ENCODE measurements at places on chromosomes 2 and 18.

DNA sequence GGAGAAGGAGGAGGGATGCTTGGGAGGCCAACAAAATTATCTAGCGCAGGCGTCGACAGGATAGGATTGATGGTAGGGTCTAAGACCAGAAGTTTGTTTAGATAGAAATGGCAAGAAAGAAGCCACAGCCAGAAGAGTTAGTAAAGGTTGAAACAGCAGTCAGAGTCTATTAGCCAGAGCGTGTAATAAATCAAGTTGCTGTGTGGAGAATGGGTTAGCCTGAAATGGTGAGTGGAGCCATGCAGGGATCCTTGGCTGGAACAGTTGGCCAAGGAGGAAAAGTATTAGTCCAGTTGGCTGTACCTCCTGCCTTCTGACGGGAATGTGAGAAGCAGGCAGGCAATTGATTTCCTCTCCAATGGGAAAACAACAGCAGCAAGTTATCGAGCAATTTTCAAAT lies 190.7 kb upstream of the CCDC68 start:
- DNase-seq: peak; percentile 45

- DNase-seq: no peak
Measured at GRCh38 chr2:71486881-71487640, 33.7 kb downstream of the DYSF start.

DNA sequence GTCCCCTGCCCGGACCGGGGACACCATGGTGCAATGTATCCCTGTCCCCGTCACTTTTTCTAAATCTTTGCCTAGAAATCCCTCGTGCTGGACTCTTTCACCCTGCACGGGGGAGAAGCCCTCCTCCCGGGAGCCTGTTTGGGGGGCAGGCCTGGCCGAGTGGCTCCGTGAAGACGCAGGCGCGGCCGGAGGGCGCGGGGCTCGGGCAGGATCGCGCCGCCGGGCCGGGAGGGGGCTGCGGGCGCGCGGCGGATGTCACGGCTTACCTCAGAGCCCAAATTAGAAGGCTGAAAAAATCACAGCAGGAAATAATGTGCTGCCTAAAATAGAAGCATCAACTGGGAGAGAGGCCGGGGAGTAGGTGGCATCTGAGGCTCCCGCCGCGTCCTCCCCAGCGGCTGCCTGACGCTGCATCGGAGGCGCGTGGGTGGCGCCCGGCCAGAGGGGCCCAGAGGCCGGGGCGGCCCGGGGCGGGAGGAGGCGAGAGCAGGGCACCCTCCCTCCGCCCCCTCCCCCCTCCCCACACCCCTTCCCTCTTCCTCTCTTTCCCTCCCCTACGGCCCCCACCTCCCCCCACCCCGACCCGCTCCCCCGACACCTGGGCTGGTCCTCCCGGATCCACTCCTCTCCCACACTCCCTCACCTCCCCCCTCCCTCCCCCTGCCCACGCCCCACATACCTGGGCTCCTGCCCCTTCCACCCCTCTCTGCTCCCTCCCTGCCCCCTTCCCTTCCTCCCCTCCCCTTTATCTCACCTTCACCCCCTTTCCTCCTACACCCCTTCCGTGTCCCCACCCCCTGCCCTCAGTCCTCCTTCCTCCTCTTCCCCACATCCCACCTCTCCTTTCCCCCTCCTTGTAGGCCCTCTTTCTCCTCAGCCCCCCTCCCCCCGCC lies 51.9 kb downstream of the SLC4A1AP start:
- peak; percentile 80 for DNase-seq

DNA sequence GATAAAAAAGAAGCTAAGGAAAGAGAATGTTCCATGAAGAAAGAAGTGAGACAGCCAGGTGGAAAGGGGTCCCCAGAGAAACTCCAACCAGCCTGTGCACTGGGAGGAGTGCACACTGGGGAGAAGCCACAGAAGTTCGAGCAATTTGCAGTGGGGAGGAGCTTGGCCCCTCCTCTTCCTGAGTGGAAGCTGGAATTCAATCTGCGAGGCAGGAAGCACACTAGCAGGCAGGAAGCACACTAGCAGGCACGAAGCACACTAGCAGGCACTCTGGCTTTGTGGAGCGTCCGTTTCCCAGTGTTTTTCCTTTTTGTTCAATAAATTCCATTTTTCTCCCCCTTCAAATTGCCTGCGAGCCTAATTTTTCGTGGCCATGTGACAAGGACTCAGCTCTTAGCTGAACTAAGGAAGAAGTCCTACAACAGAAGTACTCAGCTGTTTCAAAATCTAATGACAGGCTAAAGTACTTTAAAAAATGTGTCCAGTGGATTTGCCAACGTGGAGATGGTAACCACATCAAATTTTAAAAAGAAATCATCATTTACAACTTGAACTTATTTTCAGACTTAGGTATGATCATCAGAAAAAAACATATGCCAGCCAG lies 21.4 kb upstream of the SPIRE1 start:
- DNase-seq: peak; percentile 67

DNA sequence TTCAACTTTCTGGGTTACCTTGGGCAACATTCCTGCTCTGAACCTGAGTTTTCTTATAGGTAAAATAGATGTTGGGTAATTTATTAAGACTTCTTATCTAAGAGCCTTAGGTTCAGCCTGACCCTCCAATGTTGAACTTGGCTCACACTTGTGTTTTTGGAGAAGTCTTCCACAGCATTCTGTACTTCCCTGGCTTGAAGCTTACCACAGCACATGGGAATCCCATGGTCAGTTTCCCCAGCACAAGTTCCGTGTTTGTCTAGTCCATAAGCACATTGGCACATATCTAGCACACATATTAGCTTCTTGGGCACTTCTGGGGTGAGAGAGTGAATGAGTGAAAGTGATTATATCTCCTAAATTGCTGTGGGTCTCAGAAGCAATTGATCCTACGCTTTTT lies 782.5 kb upstream of the HS6ST1 start:
- DNase-seq: no peak

DNA sequence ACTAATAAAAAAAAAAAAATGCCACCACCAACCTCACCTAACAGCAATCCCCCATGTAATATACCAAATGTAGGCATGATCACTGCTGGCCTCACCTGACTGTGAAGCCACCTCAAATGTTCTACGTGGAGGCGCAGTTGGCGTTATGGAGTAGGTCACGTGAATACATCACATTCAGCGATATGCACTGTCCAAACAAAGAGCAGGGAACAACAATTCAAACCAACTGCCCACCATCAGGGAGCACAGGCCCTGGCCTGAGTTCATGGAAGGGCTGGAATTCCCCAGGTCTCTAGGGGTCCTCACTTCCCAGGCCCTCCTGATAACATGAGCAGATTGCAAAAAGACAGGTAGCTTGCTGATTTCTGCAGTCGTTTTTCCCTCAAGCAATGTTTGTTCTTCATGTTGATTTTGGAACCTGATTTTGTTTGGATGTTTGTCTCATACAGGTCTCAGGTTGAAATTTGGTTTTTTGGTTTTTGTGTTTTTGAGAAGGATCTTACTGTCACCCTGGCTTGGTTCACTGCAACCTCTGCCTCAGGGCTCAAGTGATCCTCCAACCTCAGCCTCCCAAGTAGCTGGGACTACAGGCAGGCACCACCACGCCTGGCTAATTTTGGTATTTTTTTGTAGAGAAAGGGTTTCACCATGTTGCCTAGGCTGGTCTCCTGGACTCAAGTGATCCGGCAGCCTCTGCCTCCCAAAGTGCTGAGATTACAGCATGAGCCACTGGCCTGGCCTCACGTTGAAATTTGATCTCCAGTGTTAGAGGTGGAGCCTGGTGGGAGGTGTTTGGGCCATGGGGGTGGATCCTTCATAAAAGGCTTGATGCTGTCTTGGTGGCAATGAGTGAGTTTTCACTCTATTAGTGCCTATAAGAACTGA lies 15.5 kb downstream of the TBC1D8 start:
- DNase-seq: no peak

DNA sequence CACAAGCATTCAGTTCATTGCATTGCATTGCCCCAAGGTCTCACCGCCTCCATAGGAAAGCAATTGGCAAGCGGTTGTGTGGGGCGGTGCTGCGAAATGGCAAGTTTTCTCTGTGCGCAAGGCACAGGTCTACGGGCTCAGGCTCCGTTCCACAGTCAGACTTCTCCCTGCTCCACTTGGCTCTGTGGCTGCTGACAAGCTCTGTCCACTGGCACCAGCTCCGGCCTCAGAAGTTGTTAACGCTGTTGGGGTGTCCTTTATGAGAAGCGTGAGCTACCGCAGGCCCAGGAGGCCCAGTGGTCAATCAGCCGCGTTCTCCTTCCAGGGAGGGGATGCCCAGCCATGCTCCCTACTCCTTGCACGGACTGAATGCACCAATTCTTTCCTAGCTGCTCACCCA lies 87.0 kb upstream of the GATA6 start:
- no peak for DNase-seq

- no peak for DNase-seq
Measured at GRCh38 chr2:236162882-236163470, 5.2 kb downstream of the GBX2 start.

GRCh38 chr2:177020524-177021119 lies 192.0 kb upstream of the HNRNPA3 start:
- no peak for DNase-seq

- DNase-seq: no peak
Measured at GRCh38 chr2:55431982-55432627, 12.4 kb upstream of the CCDC88A start.

- peak; percentile 53 for DNase-seq
Measured at GRCh38 chr2:63048367-63049171, 2.1 kb upstream of the OTX1 start.

DNA sequence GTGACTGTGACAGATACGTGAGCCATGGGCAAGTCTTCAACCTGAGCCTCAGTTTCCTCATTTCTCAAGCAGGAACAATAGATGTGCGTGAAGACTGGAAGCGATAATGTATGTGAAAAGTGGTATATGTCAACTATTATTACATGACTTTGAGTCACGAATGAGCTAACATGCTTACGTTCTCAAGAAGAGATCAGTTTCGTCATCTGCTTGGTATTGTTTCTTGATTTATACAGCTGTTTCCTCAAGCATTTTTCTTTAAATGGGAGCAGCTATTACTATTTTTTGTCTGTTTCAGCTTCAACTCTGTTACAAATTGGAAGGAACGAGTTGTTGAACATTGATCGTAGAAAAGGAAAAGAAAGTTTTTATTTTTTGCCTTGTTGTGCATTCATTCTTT lies 48.5 kb upstream of the THOC1 start:
- no peak for DNase-seq

DNA sequence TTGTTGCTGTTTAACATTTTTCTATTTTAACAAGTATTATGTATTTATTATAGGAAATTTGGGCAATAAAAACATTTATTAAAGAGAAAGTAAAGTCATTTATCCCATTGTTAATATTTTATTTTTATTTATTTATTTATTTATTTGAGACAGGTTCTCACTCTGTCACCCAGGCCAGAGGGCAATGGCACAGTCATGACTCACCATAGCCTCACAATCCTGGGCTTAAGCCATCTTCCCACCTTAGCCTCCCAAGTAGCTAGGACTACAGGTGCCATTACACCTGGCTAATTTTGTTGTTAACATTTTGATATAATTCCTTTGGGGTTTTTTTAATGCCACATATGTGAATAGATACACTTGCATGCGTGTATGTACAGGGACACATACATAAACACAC lies 165.9 kb upstream of the STON1 start:
- no peak for DNase-seq

GRCh38 chr2:41966431-41966893 lies 81.4 kb upstream of the PKDCC start:
- peak; percentile 93 for DNase-seq

GRCh38 chr2:24839729-24840128 lies 46.5 kb downstream of the CENPO start:
- DNase-seq: no peak

DNA sequence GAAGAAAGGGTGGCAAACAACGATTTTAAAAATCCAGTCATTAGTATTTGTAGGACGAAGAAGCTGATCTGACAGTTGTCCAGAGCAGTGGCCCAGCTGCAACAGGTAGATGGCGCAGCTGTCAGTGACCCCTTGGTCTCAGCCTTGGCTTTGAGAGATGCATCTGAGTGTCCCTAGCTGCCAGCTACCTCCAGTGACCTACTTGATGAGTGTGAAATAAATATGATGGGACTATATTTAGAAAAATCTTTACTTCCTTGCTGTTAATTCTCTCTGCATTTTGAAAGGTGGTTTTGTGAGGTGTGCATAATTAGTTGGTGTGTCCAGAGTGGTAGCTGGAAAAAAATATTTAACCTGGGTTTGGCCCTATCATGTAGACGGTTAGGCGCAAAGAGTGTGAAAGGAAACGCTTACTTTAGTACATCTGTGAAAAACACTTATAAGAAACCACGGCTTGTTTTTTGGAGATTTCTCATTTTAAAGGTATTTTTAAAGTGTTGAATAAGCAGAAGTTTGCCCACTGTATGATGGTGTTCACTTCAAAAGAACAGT lies 963 bp downstream of the INPP1 start:
- DNase-seq: no peak

- no peak for DNase-seq
Measured at GRCh38 chr18:49757513-49758262, 55.6 kb downstream of the ACAA2 start.

DNA sequence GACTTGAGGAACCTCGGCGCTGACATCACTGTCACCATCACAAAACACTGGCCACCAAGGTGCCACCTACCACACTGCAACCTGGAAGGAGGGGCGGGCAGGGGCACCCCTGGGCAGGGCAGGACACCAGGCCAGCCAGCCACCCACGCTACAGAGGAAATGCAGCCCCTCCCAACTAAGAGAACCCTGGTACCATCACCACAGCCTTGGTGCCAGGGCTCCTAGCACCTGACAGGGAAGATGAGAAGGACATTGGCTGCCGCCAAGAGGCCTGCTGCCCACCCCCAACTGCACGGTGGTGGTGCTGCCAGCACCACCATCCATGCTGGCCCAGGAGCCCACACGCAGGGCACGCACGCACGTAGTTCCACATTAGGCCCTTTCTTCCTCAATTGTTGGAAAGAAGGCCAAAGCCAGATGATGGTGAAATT lies 88.7 kb downstream of the HDAC4 start:
- no peak for DNase-seq

DNA sequence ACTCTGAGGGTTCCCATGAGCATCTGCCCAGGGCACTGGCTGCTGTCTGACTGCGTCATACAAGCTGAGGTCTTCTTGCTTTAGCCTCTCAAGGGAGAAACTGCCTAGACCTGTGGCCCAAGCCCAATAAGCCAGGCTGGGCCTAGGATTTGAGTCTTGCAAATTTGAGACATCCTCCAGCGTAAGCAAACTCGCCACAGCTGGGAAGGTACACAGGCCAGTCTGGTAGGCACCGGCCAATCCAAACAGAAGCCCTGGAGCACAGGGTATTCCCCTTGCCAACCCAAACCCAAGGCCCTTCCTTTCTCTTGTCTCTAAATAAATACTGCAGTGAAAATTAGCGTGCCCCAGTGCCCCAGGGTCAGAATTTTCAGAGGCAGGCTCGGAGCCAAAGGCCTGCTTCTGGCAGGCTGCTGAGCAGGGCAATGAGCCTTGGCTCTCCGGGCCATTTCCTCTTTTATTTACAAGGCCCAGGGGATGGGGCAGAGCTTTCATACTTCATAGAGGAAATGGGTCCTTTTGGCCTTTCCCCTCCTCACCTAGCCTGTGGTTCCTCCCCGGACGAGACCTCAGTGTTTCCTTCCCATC lies 33.3 kb downstream of the POLR1A start:
- DNase-seq: peak; percentile 76

DNA sequence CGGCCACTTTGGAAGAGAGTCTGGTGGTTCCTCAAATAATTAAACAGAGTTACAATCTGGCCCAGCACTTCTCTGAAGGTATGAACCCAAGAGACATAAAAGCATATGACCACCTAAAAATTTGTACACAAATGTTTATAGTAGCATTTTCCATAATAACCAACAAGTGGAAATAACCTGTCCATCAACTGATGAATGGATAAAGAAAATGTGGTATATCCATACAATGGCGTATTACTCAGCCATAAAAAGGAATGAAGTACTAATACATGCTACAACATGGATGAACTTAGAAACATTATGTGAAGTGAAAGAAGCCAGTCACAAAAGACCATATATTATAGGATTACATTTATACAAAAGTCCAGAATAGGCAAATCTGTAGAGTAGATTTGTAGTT lies 76.0 kb upstream of the RGPD5 start:
- no peak for DNase-seq

All from left hindlimb (tissue), 1 donor.